ENCODE measurements at places on chromosomes 13 and 19. TPM values are rescaled to one million over a fixed set of nuclear protein-coding genes. Genes with fewer than 3 reads are reported as not detected.

The SYDE1 gene
- total RNA-seq: 1.4 TPM

The RNF17 gene
- total RNA-seq: 0.65 TPM

The LYPD5 gene
- total RNA-seq: 1.1 TPM

The KIR3DL2 gene
- 4.4 TPM for total RNA-seq

The GPR12 gene
- total RNA-seq: not detected

The ZNF577 gene
- total RNA-seq: 9.4 TPM

DNA sequence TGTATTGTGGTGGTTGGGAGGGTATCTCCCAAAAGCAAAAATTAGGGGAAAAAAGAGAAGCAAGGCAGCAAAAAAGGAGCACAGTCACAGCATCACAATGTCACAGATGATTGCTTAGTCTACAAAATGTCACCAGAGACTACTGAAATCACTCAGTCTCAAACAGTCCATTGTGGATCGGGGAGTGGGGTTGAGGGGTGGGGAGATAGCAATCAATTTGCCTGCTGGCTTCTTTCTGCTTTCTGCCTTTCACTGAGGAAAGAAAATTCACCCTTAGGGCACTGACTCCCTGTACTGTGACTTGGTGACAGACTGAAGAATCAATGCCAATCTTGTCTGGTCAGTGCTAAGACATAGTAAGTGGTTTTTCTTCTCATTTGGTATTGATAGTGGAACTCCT, 2127.1 kb upstream of the PCDH20 start:
- H3K4me1 ChIP-seq: no peaks in the 10 kb centered on the region
- H3K4me3 ChIP-seq: no peak overlapping the region
- DNase-seq: no peak
- H3K27me3 ChIP-seq: no peaks in the 10 kb centered on the region
- no peaks in the 10 kb centered on the region for H3K36me3 ChIP-seq
- no peak overlapping the region for H3K27ac ChIP-seq

DNA sequence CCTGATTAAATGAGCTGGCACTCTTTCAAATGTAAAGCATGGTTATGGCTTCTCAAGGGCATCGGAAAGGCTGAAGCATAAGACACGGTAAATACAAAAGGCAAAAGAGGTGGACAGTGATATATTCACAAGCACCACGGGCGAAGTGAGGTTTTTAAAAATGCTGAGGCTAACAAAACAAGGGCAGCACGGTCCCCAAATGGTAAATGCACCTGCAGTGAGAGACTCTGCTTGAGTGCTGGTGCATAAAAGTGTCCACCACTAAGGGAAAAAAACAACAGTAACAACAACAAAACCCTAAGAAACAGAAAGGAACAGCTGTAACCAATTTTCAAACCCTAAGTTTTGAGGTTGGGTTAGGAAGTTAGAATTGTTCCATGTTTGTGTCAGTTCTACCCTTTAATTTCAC, 234.9 kb downstream of the PCDH9 start:
- H3K4me3 ChIP-seq: no peak overlapping the region
- H3K4me1 ChIP-seq: peaks cover 6% of the 10 kb centered on the region
- no peaks in the 10 kb centered on the region for H3K36me3 ChIP-seq
- H3K27me3 ChIP-seq: no peaks in the 10 kb centered on the region
- no peak for DNase-seq

DNA sequence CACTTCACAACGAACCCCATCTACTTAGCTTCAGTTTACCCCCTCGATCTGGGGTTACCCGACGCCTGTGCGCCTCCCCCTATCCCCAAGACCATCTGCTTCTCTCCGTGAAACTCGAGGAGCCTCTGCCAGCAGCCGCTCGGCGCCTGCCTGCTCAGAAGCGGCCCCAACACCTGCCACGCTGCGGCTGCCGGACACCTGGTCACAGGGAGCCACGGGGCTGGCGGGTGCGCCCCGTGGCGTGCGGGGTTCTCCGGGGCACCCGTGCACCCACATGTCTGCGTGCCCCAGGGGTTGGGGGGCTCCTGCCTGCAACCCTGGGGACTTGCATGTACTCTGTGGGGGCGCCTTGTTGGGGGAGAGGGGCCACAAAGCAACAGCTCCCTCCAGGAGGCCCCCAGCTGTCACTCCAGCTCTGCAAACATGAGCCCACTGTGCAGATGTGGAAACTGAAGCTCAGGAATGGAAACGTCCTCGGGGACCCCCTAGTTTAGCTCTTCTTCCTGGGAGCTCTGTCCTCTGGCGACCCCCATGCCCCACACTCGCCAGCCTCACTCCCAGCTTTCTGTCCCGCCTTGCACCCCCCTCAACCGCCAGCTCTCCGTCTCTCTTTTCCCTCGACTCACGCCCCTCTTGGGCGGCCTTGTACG, 7.0 kb upstream of the SEMA6B start:
- H3K4me3 ChIP-seq: no peak overlapping the region
- no peaks in the 10 kb centered on the region for H3K4me1 ChIP-seq
- DNase-seq: no peak
- H3K27me3 ChIP-seq: no peaks in the 10 kb centered on the region

DNA sequence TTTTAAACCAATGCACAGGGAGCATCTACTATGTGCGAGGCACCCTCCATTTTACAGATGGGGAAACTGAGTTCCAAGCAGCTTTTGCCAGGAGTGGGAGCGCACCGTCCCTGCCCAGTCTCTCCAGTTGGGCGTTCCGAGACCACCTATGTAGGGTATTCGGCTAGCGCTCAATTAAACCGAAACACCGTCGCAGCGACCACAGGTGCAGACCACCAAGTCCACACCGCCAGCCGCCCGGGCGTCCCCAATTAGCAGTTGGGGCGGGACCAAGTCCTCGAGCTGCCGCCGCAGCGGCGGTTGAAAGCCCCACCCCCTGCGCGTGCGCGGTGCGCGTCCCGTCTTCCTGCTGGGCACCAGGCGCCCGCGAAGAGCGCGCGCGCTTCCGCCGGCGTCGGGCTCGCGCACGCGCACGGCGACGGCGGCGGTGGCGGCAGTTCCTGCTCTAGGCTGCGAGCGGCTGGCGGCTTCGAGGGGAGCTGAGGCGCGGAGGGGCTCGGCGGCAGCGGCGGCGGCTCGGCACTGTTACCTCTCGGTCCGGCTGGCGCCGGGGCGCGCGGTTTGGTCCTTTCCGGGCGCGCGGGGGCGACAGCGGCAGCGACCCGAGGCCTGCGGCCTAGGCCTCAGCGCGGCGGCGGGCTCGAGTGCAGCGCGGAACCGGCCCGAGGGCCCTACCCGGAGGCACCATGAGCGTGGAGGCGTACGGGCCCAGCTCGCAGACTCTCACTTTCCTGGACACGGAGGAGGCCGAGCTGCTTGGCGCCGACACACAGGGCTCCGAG, at the start of gene UPF1:
UPF1 (plus strand) TSS at position 436 of the 782 bp plus-strand sequence; CDS start at position 687, 251 bp downstream.
- peaks cover 38% of the 10 kb centered on the region for H3K4me1 ChIP-seq
- DNase-seq: peak; percentile 99
- H3K36me3 ChIP-seq: peaks cover 15% of the 10 kb centered on the region
- H3K4me3 ChIP-seq: peak within 1 kb of the TSS; percentile 99

DNA sequence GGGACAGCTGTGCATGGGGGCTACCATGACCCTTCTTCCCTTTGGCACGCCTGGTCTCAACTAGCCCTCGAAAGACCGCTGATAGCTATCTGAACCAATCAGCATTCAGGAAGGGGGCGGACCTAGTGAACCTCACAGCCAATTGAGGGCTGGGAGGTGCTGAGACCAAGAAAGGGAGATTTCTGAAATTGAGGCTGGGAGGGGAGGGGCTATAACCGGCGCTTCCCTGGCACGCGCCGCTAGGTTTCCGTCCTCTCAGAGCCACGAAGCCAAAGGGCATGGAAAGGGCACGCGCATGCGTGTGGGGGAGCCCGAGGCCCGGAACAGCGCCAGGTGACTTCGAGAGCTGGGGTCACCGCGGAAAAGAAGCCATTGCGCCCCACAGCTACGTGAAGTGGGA, 4.2 kb upstream of the PAFAH1B3 start:
- no peak for DNase-seq
- no peaks in the 10 kb centered on the region for H3K36me3 ChIP-seq
- H3K4me1 ChIP-seq: peaks cover 16% of the 10 kb centered on the region
- no peak overlapping the region for H3K27ac ChIP-seq
- H3K4me3 ChIP-seq: no peak overlapping the region
- H3K27me3 ChIP-seq: peaks cover 9% of the 10 kb centered on the region

GRCh38 chr13:101747039-101747438, 294.6 kb downstream of the ITGBL1 start:
- no peak for DNase-seq
- H3K27ac ChIP-seq: no peak overlapping the region
- H3K4me1 ChIP-seq: no peaks in the 10 kb centered on the region
- H3K27me3 ChIP-seq: peaks cover 28% of the 10 kb centered on the region

GRCh38 chr19:50556282-50557008, 11.8 kb downstream of the LRRC4B start:
- peak overlapping the region; percentile 95 for H3K4me3 ChIP-seq
- DNase-seq: peak; percentile 88
- H3K4me1 ChIP-seq: peaks cover 9% of the 10 kb centered on the region

- no peak for DNase-seq
- H3K27ac ChIP-seq: peak overlapping the region; percentile 98
- peaks cover 31% of the 10 kb centered on the region for H3K4me1 ChIP-seq
- peak overlapping the region; percentile 100 for H3K4me3 ChIP-seq
- H3K36me3 ChIP-seq: peaks cover 25% of the 10 kb centered on the region
These were observed 754 bp downstream of the RNF6 start for GRCh38 chr13:26221399-26221720.

- no peaks in the 10 kb centered on the region for H3K4me1 ChIP-seq
- no peaks in the 10 kb centered on the region for H3K36me3 ChIP-seq
- H3K27ac ChIP-seq: no peak overlapping the region
- no peaks in the 10 kb centered on the region for H3K27me3 ChIP-seq
- no peak overlapping the region for H3K4me3 ChIP-seq
These were observed 80.2 kb downstream of the ZAR1L start for GRCh38 chr13:32234914-32235313.

DNA sequence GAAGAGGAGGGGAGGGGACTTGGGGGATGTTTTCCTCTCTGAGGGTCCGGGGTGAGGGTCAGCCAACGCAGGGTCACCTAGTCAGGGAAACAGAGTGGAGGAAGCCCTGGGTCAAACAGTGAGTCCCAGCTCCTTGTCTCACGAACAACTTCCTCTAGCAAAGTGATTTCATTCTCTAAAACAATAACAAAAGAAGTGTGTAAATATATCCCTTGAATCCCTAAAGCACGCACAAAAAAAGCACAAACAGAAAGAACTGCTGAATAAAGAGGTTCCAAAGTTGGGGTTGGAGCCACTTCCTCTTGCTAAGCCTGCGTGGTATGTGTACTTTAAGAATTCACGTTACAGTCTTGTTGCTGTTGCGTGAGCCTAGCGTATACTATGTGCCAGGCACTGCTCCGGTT, 1.5 kb upstream of the C5AR2 start:
- no peaks in the 10 kb centered on the region for H3K36me3 ChIP-seq
- H3K27me3 ChIP-seq: no peaks in the 10 kb centered on the region
- no peaks in the 10 kb centered on the region for H3K4me1 ChIP-seq
- DNase-seq: no peak
- no peak overlapping the region for H3K4me3 ChIP-seq

GRCh38 chr13:29922281-29922821, 71.9 kb upstream of the UBL3 start:
- H3K36me3 ChIP-seq: no peaks in the 10 kb centered on the region
- no peak overlapping the region for H3K4me3 ChIP-seq
- no peaks in the 10 kb centered on the region for H3K27me3 ChIP-seq
- H3K4me1 ChIP-seq: peaks cover 46% of the 10 kb centered on the region
- no peak overlapping the region for H3K27ac ChIP-seq

- DNase-seq: no peak
- H3K36me3 ChIP-seq: peaks cover 3% of the 10 kb centered on the region
- peaks cover 15% of the 10 kb centered on the region for H3K27me3 ChIP-seq
- no peak overlapping the region for H3K4me3 ChIP-seq
- H3K4me1 ChIP-seq: peaks cover 6% of the 10 kb centered on the region
These were observed 128.4 kb upstream of the CACNA1A start for GRCh38 chr19:13634658-13635057.

GRCh38 chr19:8252922-8253589, 43.9 kb downstream of the CERS4 start:
- H3K27ac ChIP-seq: no peak overlapping the region
- peaks cover 9% of the 10 kb centered on the region for H3K36me3 ChIP-seq
- no peaks in the 10 kb centered on the region for H3K27me3 ChIP-seq
- H3K4me1 ChIP-seq: no peaks in the 10 kb centered on the region
- no peak overlapping the region for H3K4me3 ChIP-seq

DNA sequence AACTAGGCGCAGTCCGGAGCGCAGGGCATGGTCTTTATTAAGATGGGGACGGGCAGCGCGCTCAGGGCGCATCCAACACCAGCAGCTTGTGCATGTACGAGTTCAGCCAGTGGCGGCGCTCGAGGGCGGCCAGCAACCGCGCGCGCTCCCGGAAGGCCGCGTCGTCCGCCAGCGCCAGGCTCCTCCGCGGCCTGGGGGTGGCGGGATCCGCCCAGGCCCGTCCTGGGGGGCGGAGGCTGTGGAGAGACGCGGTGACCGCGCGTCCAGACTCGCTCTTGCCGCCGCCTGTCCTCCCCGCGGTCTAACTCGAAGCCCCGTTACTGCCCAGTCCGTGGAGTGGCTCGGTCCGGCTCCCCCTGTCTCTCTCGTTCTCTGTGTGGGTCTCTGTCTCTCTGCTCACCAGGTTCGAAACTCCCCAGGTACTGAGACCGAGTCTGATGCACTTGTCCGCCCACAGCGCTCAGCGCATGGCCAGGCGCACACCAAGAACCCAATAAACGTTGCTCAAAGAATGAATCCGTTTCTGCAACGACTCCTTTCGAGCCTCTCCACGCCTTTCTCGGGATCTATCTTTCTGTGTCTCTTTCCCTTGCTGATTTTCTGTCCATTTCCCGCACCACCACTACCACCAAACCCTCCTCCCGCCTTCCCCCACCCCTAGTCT, 702 bp downstream of the PTH2 start:
- peak; percentile 71 for DNase-seq
- no peaks in the 10 kb centered on the region for H3K36me3 ChIP-seq
- H3K27ac ChIP-seq: no peak overlapping the region
- peak overlapping the region; percentile 88 for H3K4me3 ChIP-seq

DNA sequence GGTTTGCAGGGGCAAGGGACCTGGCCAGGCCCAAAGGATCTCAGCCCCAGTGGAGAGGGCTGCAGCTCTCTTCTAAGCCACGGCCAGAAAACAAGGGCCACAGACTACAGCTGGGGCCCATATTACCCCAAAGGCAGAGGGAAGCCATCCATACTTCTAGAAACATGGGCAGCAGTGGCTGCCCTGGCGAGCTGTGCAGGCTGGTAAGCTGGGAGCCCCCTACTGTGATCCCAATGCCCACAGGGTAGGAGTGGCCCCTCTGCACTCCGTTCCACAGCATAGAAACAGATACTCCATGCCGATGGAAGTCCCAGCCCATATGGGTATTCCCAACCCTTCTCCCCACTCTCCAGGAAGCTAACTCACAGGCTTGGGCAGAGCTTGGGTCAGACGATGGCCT, 25.1 kb downstream of the VSTM2B start:
- no peak overlapping the region for H3K4me3 ChIP-seq
- H3K36me3 ChIP-seq: peaks cover 17% of the 10 kb centered on the region
- H3K27me3 ChIP-seq: peaks cover 32% of the 10 kb centered on the region
- no peak for DNase-seq
- H3K4me1 ChIP-seq: no peaks in the 10 kb centered on the region

DNA sequence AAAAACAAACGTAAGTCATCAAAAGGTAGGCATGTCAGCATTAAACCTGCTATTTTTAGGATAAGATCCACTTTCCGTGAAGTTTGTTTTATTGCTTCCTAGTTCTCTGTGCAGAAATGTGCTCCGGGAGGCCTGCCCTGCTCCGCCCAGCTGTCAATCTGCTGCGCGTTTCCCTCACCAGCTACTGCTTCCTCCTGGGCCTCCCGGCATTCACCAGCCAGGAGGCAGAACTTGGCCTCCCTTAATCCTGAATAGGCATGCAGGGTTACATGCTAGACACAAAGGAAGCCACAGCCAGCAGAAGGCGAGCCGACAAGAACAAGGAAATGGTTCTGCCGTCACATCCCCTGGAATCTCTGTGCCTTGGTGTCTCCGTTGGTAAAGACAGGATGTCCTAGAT, 386.2 kb downstream of the IRS2 start:
- peaks cover 4% of the 10 kb centered on the region for H3K27me3 ChIP-seq
- H3K4me1 ChIP-seq: no peaks in the 10 kb centered on the region
- H3K4me3 ChIP-seq: no peak overlapping the region
- H3K36me3 ChIP-seq: no peaks in the 10 kb centered on the region

All from activated T-cell treated with anti-CD3 and anti-CD28 coated beads, Interleukin-2, amount 50 U/mL, for 72 hours (primary cell).